ENCODE measurements at places on chromosomes 2 and 18.

- DNase-seq, result no peak
These were observed 313.1 kb upstream of the SYT4 start for GRCh38 chr18:43590182-43590903.

GRCh38 chr18:58534535-58535301, 94.2 kb downstream of the ALPK2 start:
- DNase-seq, result no peak

GRCh38 chr18:78496079-78496478, 483.5 kb upstream of the SALL3 start:
- DNase-seq, result no peak

DNA sequence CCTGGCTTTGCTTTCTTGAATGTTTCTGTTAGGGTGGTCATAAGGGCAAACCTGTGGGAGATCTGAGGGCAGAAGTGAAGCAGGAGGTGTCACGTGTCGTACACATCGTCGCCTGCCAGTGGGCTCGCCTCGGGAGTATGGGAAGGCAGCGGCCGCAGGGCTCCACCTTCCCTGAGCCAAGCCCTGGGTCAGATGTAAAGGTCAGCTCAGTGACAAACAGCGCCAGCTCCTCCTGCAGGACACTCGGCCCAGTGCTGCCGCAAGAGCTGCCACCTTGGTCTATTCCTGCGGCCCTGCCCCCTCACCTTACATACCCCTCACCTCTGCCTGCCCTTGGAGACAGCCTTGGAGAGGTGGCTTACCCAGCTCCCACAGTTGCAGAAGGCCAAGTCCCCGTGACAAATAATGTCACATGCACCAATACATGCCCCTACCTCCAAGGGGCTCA, 64.2 kb downstream of the PSMG2 start:
- no peak for DNase-seq

DNA sequence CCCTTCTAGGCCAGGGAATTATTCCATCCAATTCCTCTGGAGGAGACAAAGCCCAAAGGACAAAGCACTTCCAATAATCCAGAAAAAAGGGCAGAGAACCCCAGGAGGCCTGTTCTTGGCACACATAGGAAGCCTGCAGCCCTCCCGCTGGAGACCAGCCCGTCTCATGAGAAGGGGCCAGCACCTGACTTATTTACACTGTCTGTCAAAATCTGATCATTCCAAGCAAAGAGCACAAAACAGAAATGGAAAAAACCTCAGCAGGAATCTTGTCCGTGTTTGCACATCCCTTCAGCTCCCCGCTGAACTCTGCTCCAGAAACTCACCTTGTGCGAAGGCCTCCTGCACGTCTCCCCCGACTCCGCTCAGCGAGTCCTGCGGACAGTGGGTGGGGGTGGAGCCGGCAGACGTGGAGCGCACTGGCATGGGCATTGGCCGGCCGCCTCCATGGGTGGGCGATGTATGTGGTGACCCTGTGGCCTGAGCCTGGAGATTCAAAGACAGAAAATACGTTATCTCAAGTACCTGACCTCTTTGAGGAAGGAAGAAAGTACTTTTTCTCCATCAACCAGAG, 46.2 kb upstream of the DNMT3A start:
- no peak for DNase-seq

GRCh38 chr2:121210691-121211090, 74.3 kb downstream of the TFCP2L1 start:
- DNase-seq, result no peak

- no peak for DNase-seq
These were observed 5.8 kb upstream of the D2HGDH start for GRCh38 chr2:241728627-241729026.

GRCh38 chr2:72533765-72534164, 292.1 kb downstream of the EXOC6B start:
- DNase-seq, result no peak

- DNase-seq, result no peak
These were observed 29.9 kb upstream of the OTOS start for GRCh38 chr2:240170354-240170735.

GRCh38 chr2:236256366-236256985, 7.7 kb downstream of the ASB18 start:
- DNase-seq, result no peak

DNA sequence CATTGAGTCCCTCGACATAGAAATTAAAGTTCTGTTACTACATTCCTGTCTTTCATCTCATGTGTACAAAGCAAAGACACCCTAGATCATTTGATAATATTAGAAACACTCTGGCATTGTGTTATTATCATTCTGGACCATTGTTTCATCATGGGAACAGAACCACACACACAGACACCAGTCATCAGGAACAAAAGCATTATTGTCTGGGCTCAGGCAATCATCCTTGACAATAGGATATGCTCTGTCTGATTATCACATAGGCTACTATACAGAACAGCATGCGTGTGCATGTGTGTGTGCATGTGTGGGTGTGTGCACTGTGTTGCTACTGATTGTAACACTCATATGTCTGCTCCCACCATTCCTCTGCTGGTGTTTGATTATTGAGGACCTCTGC, 242.5 kb downstream of the SH3BP4 start:
- DNase-seq, result no peak

GRCh38 chr18:48991676-48992075, 40.9 kb upstream of the SMAD7 start:
- no peak for DNase-seq

GRCh38 chr2:158610059-158610458, 153.3 kb downstream of the PKP4 start:
- no peak for DNase-seq

DNA sequence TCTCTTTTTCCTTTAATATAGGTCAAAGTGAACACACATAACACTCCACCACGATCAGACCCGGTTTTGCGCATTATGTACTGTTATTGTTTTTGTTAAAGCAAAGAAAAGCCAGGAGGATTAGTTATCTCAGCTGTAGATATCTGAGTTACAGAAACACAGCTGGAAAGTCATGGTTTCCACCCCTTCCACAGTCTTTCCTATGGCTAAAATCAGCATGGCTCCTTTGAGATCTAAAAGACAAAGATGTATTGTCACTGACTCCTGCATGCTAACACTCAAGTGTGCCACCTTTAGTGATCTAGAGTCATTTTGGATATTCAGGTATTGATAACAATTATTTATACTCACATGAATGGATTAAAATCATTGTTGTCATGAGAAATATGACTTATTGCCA, 260.0 kb downstream of the FIGN start:
- no peak for DNase-seq

- peak; percentile 49 for DNase-seq
These were observed 14.6 kb downstream of the TNS1 start for GRCh38 chr2:217988014-217988839.

DNA sequence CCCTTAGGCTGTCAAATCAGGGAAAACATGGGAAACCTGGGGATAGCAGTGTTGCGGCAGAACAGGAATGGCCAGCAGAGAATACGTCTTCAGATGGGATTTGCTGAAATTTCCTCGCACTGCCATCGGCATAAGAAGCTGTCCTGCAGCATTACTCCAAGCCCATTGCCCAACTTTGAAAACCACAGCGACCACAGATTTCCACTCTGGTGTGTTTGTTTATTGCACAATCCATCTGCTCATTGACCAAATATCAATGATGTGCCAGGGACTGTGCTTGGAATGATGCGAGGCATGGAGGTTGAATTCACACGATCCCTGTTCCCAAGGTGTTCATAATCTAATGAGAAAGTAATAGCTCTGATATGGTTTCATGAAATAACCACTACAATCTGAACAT, 383.3 kb upstream of the MYT1L start:
- DNase-seq, result no peak

DNA sequence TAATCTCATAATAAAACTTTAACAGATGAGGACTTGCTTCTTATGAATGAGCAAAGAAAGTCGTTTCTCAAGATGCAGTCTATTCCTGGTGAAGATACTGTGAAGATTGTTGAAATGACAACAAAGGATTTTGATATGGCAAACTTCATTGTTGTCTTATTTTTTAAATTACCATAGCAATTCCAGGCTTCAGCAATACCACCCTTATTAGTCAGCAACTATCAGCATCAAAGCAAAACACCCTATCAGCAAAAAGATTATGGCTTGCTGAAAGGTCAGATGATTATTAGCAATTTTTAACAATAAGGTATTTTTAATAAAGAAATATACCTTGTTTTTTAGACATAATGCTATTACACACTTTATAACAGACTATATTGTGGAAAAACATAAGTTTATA, 88.3 kb downstream of the COL5A2 start:
- DNase-seq, result no peak

DNA sequence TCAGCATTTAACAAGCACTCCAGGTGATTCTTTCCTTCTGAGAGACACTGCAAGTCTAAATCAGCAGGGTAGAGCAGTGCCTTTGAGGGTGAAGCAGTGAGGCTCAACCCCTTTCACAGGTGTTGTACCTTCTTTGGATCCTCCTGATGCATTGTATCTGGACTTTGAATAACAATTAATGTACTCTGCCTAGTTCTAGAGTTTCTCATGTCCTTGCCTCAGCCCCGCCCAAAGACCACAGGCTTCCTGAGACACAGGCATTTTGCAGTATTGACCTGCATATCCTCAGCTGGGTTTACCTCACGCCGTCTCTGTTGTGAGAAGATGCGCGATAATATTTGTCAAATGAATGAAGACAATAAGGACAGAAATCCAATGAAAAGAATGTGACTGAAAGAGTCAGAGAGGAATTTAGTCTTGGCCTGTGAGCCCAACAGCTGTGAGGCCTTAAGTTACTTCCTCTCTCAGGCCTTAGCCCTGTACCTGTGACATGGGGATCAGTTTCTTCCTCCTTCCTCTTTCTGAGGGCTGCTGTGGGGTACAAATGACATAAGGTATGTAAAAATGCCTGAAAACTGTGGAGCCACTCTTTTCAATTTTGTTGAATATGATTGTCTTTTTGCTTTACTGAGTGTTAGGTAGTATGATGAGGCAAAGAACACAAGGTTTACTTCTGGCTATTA, 43.7 kb downstream of the WIPF1 start:
- DNase-seq, result peak; percentile 25

Data from effector memory CD8-positive, alpha-beta T cell (primary cell).